ENCODE measurements at places on chromosomes 7 and 10.

DNA sequence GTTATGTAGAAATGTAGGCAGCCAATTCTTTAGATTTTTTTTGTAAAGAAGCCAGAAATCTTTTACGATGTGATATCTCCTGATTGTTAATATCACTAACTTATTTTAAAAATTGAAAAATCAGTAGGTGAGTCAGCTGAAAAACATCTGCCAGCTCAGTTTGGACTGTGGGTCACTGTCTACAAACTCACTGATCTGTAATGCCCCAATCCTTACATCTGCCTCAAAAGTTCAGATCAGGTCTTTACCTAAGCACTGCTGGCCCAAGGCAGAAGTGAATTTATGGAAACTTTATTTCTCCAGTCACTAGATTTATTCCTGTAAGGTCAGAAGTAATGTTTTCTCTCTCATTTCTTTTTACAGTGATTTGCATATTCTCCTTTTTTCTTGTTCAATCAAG is 31.0 kb upstream of the FAM13C start:
- DNase-seq = no peak

GRCh38 chr7:73683788-73684693 is 644 bp downstream of the BUD23 start:
- no peak for DNase-seq

DNA sequence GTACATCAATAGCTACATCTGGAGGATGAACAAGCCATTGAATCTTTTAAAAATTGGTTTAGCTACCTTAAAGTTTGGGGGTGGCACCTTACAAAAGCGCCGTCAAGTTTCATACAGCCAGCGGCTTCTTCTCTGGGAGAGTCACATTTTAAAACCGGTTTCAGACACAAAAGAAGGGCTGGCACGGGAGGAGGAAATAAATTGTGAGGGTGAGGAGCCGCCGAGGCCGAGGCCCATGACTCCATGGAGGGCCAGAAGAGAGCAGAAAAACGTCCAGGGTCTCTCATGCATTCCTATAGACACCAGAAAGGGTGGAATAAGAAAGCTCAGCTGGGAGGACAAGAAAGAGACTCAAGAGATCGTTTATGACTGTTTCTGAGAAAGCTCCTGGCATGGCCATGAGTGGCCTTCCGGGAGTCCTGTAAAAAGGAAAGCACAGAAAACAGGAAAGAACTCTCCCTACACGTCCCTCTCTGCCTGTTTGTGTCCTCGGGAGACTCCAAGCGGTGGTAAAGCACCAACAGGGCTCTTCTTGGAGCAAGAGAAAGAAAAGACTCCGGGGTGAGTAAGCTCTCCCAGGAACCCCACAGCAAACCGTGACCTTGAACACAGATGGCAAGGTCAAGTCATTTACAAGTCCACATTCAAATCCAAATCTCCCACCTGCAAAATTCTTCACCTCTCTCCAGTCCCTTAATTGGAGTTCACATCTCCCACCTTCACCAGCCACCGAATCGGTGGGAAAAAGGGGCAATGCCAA is 1.8 kb downstream of the FRAT2 start:
- no peak for DNase-seq

DNA sequence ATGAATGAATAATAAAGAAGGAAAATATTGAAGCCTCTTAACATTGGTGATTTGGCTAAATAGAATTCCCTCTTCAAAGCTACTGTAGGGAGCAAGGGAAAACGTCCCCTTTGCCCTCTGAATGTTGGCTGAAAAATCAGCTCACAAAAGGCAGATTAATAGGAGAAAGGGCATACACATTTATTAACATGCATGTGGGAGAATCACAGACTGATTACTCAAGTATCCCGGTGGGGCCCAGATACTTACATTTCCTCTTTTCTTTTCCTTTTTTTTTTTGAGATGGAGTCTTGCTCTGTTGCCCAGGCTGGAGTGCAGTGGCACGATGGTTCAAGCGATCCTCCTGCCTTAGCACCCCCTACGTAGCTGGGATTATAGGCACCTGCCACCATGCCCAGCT is 68.5 kb downstream of the HK1 start:
- DNase-seq = no peak

GRCh38 chr7:979886-980571 is 3.0 kb upstream of the CYP2W1 start:
- no peak for DNase-seq
